ENCODE measurements at places on chromosomes 12 and 14.

DNA sequence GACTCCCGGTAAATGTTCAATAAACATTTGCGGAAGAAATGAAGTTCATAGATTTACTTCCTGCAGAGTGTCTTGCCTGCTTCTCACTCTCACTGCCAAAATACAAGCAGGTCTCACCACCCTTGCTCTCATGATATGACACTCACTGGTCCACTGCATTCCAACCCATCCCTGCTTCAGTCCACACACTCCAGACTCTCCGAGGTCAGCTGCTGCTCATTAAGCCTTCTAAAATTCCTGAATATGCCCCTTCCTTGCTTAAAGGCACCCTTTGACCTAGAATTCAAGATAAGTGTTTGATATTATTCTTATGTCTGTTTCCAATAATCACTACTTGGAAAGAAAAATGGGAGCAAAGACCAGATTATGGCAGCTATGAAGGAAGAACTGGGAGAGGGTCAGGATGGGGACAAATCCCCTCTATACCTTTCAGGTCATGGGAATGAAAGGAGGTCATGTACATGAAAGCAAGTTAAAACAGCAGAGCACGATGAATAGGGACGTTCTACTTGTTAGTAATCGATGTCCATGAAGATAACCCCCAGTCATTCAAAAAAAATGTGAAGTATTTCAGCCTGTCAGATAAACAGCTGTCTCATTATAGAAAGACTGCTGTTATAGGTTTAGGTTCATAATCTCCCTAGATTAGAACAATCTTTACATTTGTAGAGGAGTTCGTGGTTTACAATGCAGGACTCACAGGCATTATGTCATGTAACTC is 10.5 kb upstream of the NID2 start:
- DNase-seq = no peak

DNA sequence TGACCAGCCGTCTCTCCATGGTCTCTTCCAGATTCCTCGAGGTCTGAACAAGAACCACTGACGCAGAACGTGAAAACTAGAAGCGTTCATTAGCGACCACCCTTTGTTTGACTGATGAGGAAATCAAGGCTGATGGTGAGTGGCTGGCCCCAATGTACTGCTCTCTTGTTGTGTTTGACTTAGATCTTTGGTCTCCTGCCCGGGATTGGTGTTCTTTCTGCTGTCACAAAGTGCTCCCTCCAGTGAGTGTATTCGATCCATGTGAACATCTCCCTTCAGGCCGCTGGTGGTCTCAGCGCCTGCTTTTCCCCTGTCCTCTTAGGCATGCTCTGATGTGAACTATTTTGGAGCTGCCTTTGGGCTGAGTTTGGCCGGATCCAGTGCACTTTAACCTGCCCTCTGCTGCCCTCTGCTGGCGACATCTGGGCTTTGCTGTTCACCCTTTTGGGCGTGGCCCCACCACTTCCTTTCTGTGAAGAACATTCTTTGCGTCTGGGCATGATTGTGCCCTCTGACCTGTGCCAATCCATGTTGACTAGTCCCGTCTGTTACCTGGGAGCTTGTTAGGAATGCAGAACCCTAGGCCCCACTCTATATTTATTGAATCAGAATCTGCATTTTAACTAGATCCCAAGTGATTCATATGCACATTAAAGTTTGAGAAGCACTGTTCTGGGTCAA is 279.1 kb downstream of the TTC6 start:
- peak; percentile 40 for DNase-seq

- DNase-seq = no peak
Measured at GRCh38 chr14:20167091-20167490, 23.6 kb upstream of the OR11G2 start.

- DNase-seq = no peak
Measured at GRCh38 chr14:39102265-39102968, 618 bp downstream of the SEC23A start.

DNA sequence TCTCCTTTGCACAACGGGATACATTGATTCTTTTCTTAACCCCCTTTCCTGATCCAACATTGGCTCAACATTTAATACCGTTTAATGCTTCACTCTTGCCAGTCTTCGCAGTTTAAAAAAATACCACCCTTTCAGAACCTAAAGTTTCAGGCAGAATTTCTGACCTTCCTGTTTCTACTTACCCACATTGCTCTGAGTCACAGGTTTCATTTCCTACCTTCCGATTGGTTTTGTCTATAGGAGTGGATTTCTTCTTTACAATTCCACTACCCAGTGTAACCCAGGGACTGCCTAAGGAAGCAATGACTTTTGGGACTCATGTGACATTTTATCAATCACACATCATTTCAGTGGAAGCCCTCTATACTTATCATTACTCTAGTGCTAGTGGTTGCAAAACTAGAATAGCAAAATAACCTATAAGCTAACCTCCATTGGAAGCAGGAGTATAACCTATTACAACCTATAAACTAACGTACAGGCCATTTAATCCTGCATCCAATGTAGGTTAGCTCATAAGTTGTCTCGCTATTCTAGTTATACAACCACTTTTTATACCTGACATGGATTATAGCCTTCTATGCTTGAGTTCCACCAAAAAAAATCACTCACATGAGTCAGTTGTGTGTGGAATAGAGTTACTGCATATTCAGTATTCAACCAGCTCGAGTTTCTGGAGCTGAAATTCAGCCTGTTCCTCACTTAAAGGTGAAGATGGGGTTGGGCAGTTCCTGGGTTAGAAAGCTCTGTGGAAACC is 64.9 kb upstream of the KITLG start:
- no peak for DNase-seq

DNA sequence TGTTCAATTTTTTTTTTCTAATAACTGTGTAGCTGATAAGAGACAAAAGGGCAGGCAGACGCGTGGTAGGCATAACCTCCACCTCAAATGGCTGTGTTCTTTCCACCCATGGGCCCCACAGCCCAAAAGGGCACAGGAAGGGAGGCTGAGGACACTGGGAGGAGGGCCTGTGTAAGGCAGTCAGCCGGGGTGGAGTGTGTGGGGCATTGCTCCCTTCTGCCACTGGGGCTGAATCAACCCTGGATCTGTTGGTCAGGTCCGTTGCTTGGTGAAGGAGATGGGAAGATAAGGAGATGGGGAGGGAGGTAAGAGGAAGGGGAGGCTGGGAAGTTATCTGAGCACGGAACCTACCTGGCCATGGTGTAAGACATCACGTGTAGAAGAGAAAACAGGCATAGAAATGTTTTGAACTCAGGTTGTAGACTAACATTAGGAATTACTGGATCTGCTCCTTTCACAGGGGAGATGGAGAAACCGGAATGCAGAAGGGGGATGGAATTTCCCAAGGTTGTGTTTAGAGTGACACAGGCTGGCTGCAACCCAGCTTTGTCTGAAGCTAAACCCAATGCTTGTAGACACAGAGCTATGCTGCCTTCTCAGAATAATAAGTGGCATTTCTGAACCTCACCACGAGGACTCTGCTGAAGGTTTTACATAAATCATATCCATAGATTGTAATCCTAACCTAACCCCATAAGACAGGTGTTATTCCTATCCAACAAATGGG is 138.5 kb upstream of the NOS1 start:
- no peak for DNase-seq

DNA sequence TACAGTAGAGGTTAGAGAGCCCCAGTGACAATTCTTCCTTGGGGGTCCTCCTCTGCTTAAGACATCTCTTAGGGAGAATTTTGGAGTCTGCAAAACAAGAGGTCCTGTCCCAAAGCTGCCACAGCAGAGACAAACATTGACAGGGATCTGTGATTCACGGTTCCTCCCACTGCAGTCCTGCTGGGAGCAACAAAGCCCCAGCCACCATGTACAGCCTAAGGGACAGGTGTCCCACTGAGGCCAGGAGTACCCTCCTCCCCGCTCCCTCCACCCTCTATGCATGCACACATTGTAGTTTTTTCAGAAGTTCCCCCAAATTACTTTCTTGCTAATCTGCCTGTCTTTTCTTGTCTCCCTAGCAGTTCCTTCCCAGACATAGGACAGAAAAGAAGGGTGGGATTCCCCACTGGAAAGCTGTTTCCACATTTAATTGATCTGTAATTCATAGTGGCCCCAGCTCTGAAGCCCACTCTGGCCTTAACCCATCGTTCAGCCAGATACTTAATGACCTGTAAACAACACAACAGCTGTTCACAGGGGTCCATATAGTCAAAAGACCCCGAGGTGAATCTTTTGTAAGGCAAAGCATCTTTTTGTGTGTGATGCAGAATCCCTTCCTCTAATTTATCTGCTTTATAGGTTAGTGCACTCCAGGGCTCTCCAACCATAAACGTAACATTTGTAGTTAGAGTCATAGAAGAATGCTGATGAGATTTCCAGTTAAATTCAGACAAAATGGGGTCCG is 13.9 kb upstream of the PRICKLE1 start:
- no peak for DNase-seq

DNA sequence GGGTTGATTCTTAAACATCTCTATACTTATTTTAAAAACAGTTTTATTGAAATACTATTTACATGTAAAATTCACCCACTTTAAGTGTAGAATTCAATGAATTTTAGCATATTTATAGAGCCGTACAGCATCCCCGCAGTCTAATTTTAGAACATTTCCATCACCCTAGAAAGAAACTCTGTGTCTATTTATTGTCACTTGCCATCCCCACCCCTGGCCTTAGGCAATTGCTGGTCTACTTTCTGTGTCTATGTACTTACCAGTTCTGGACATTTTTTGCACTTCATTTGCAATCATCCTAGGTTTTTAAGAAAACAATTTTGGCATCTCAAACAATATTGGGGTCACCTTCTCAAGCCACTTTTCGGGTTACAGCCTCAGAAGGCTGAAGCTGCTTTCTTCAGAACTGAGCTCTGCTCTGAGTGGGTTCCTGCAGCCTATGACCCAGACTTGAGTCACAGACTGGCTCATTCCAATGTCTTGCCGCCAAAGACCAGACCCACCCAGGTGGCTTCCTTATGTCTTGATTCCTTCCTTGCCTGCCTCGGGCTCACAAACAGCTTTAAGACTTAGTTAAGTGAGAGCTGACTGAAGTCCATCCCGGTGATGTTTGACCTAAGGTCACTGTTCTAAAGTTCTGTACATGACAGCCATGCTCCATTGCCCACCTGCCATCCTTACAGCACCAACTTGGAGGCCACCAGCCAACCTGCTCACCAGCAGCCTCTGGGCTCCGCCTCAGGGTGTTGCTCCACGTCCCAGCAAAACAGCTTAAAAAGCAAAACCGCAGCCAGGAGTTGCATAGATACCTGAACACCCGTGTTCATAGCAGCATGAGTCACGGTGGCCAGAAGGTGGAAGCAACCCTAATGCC is 131.5 kb downstream of the CHST11 start:
- no peak for DNase-seq

GRCh38 chr14:24673534-24674203 is 39.7 kb upstream of the GZMB start:
- peak; percentile 43 for DNase-seq

DNA sequence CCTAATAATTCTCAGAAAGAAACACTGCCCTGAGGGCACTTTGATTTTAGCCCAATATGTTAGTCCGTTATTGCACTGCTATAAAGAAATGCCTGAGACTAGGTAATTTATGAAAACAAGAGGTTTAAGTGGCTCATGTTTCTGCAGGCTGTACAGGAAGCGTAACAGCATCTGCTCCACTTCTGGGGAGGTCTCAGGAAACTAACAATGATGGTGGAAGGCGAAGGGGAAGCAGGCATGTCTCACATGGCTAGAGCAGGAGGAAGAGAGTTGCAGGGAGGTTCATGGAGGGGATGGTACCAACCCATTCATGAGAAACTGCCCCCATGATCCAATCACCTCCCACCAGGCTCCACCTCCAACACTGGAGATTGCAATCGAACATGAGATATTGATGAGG is 49.4 kb upstream of the RERG start:
- DNase-seq = no peak

DNA sequence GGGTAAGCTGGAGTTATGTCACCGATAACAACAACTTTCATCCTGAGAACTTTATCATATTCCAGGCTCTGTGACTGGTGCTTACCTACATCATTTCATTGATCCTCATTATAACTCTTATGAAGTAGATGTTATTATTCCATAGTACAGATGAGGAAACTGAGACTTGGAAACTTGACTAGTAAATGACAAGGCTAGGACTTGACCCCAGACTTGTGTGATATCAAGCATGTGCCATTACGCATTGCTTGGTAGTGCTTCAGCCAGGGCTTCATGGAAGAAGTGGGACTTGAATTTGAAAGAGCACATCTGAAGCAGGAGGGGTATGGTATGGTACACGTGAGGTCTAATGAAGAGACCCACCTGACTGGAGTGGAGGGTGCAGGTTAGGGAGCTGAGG is 11.9 kb downstream of the AVIL start:
- no peak for DNase-seq

- DNase-seq = no peak
Measured at GRCh38 chr14:38404616-38405015, 148.7 kb upstream of the CLEC14A start.

GRCh38 chr14:61269321-61270083 is 11.6 kb downstream of the TMEM30B start:
- DNase-seq = peak; percentile 47

- no peak for DNase-seq
Measured at GRCh38 chr14:102749393-102750305, 27.6 kb upstream of the TRAF3 start.

- DNase-seq = no peak
Measured at GRCh38 chr14:98069712-98070171, 1202.3 kb downstream of the BCL11B start.

GRCh38 chr14:79986251-79986650 is 225.1 kb downstream of the DIO2 start:
- DNase-seq = no peak

DNA sequence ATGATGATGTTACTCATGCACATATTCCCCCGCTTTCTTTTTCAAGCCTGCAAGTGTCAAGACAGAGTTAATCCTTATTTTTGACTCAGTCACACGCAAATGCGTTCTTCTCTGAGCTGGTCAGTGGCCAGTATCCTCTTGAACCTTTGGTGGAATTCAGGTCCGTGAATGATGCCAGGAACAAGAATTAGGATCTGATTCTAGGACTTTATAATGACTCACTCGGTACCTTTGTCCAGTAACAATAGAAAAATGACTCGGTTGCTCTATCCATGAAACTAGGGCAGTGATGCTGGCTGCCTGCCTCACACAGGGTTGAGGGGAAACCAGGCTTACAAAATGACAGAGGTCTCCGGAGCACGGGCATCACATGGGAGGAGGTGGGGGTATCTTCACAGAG is 185.8 kb upstream of the NUDT4 start:
- DNase-seq = no peak

DNA sequence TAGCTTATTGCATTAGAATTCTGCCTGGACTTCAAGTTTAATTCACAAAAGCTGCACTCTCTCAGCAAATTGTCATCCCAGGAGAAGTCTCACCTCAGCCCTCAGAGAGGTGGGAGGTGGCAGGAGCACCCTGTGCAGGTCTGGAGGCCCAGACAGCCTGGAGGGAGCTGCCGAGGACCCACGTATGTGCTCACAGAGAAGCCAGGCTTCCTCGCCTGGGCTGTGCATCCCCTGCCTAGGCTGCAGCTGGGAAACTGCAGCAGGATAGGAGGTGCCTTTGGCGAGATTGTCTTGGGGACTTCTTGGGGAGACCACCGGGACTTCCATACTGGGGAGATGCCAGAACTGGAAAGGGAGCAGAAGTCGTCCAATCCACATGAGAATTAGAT is 8.8 kb downstream of the CPNE6 start:
- no peak for DNase-seq

Measured in stimulated activated CD4-positive, alpha-beta T cell treated with anti-CD3 and anti-CD28 coated beads, Interleukin-15, amount 100 ng/mL, for 1 hour (primary cell).